GM23338 (cell line): ENCODE measurements at places on chromosomes 7 and 10.

DNA sequence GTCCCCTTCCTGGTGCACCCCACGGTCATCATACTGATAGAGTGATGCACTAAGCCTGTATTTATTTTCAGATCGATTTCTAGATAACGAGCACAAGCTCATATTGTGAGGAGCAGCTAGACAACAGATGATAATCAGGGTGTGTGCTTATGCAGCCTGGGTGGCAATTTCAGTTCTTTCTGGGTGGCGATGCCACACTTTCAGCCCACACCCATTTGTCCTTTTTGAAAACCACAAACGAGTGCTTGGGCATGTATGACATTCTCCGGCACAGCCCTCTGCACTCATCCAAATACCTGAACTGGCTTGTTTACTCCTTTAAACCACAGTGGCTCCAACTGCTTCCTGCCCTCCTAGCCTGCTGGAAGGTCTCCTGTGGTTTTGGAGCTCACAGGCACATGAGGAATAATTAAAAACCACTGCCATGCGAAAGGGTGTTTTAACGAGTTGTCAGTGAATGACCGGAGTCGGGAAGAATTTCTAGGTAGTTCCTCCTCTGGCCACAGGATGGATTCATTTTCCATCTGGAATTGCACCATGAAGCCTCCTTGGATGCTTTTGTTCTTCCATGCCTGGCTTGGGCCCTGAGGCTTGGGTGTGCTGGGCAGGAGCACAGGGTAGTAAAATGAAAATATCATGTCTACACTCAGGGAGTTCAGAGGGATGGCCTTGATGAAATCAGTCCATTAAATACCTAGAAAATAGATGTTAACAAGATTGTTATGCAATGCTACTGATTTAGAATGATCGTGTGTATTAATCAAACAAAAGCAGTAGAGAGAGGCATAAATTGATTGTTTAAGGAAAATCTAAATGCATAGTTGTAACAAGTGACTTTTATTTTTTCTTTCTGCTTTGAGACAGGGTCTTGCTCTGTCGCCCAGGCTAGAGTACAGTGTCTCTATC lies 52.4 kb upstream of the ITGB1 start:
- DNase-seq = peak; percentile 75

DNA sequence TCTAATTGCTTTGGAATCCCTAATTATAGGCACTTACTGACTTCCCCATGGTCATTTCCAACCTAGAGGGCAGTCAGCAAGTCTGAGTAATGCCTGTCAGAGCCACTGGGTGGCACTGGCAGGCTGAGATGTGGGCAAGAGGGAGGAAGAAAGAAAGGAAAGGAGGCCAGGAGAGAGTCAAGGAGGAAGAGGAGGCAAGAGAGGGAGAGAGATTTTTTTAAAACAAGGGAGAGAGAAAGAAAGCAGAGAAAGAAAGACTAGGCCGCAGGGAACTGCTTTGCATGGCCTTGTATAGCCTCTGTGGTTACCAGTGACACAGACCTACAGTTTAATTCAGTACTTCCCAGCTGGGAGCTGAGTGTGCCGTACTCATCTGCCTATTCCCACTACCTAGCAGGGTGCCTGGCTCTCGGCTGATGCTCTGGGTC lies 210.4 kb upstream of the ADO start:
- peak; percentile 78 for DNase-seq

DNA sequence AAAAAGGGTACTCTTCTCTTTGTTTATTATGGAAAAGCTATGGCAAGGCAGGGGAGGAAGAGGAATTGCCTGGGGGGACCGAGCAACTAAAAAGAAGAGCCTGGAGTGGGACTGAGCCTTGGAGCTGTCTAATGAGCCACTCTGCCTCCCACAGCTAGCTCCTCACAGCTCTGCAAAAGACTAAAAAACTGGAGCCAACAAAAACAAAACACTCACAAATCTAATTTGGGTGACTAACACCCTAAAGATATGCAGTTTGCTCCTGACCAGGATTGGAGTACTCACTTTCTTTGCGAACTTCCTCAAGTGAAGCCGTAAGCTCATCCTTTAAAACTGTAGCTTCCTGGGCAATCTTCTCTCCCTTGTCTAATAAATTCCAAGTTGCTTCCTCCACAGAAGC lies 89.4 kb downstream of the CTNNA3 start:
- peak; percentile 5 for DNase-seq

GRCh38 chr10:70348228-70348850 lies 34.1 kb downstream of the LRRC20 start:
- peak; percentile 77 for DNase-seq

DNA sequence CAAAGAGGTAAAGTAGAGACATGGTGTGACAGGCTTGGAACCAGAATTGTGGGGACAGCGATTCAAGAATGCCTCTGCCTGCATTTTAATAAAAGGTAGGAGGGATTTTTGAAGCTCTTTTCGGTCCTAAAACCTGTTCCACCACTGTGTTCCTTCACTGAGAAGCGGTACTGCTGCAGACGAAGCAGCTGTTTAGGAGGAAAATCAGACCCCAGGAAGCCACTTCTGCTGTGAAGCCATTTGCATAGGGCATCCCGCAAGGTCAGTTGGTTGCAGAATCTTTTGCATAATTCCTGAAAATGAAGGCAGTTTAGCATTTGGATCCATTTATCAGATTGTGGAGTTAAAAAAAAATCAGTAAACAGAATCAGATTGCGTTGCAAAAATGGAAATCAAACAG lies 183.3 kb upstream of the PRKCQ start:
- peak; percentile 48 for DNase-seq

DNA sequence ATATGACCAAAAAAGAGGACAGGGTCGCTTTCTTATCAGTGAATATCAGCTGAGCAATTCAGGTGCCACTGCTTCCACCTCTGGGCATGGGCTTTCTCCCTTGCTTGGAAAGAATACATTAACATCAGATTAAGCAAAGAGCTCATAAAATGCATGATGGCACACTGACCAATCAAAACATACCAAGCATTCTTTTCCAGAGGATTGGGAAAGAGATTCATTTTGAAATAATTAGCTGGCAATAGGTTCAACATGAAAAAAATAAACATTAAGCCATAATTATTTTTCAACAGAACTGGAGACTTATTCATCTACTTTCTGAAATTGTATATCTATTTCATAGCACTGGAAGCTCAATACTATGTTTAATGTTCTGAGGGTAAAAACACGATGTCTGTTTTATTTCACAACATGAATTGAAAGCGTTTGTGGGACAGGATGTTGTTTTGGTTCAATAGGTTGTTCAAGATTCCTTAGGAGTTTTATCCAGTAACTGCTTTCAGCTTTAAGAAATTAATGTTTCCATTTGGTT lies 53.2 kb downstream of the TFAM start:
- no peak for DNase-seq

- DNase-seq = no peak
These were observed 90.4 kb downstream of the PTPRE start for GRCh38 chr10:127997271-127997670.

GRCh38 chr7:11005202-11005601 lies 31.5 kb downstream of the PHF14 start:
- DNase-seq = no peak

GRCh38 chr10:112352044-112352443 lies 21.9 kb upstream of the ACSL5 start:
- no peak for DNase-seq

DNA sequence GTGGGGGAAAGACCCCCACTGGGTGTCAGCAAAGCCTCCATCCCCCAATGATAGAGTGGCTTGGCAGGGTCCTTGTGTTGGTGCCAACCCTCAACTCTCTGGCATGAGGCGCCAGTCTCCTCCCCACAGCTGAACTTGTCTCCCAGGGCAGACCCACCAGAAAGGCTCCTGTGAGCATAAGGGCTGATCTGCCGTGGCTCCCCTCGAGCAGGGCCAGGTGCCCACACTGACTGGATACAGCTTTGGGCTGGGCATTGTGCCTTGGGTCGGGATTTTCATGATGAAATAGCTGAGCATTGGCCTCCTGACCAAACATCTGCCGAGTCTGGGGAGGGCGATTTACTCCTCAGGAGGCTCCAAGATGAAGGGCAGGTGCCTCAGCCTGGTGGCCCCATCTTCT lies 68.1 kb upstream of the NPTX2 start:
- DNase-seq = no peak
